ENCODE measurements at places on chromosomes 6 and 20.
A peak's percentile ranks its signal among the peaks of the same experiment; 100 is the strongest.

DNA sequence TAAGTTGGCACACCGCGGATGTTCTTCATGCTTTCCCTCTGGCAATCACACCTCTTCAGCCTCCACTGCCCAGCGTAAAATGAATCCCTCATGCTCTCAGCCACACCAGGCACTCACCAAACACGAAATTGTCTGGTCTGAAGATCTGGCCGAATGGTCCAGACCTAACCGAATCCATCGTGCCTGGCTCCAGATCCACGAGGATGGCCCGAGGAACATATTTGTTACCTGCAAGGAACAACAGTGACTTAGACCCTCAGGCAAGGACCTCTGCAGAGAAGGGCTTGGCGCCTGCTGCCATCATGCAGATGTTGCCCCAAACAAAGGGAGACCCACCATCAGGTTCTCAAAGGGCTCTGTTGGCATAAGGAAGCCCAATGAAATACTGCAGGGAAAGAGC is 1.4 kb downstream of the TUBB2B start:
- no peak for DNase-seq

- DNase-seq, result no peak
Measured at GRCh38 chr6:167930295-167930694, 67.2 kb upstream of the KIF25 start.

DNA sequence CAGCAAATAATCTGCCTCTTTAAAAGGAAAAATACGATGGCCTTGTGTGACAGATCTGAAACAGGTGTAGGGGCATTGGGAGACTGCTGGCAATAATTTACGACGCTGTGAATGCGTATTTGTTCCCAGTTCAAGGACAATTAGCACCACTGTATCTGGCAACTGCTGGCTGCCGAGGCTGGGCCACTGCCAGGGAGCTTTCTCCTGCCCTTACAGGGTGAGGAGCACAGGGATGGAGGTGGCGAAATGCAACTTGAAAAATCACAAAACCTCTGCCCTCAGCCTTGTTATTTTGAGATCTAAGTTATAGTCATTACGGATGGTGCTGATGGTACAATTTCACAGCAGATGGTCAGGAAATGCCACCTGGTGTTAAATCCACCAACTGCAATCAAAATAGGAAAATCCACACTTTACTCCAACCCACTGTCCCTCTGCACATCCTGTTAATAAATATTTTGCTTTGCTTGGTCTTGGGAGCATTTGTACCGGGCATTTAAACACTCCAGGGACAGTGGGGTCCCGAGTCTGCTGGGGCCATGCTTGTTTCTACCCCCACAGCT is 6.4 kb downstream of the MYLK4 start:
- DNase-seq, result no peak

DNA sequence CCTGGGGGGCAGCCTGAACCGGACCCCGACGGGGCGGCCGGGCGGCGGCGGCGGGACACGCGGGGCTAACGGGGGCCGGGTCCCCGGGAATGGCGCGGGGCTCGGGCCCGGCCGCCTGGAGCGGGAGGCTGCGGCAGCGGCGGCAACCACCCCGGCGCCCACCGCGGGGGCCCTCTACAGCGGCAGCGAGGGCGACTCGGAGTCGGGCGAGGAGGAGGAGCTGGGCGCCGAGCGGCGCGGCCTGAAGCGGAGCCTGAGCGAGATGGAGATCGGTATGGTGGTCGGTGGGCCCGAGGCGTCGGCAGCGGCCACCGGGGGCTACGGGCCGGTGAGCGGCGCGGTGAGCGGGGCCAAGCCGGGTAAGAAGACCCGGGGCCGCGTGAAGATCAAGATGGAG is 636 bp downstream of the SRF start:
- DNase-seq, result no peak

GRCh38 chr6:153840039-153840850 is 198.8 kb upstream of the OPRM1 start:
- no peak for DNase-seq

- peak; percentile 70 for DNase-seq
Measured at GRCh38 chr6:151240791-151241642, 1.2 kb downstream of the AKAP12 start.

All from fibroblast of gingiva (primary cell).